Astrocyte of the spinal cord (primary cell): ENCODE measurements at places on chromosomes 5 and 9.
A peak's percentile ranks its signal among the peaks of the same experiment; 100 is the strongest.

DNA sequence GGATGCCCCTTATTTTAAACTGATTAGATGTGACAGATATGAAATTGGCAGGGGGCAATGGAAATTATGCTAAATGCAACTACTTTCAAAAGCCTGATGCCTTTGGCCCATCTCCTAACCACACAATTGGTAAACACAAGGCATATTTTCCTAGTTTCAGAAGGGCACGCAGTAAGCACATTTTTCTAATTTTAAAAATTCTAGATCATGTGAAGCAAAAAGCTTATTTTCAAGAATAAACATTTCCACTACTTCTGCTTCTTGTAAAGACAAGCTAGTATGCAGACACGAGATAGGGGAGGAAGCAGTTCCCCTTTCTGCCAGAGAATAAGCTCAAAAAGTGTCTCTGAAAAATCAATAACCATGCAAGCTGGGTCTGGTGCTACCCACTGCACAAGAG, 67.7 kb downstream of the ABCA1 start:
- DNase-seq = no peak

DNA sequence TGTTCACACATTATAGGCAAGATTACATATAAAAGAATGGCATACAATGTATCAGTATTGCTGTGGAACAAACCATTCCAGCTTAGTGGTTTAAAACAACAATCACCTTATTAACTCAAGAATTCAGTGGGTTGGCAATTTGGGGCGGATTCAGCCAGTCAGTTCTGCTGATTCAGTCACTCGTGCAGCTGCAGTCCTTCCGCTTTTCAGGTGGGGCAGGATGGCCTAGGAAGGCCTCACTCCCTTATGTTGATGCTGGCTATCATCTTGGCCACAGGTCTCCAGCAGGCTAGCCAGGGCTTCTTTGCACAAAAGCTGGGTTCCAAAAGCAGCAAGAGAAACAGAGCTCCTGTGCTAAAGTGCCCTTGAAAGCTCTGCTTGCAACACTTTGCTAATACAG, 150.6 kb downstream of the MCTP1 start:
- DNase-seq = no peak

- peak; percentile 79 for DNase-seq
These were observed 453.9 kb downstream of the ENC1 start for GRCh38 chr5:74186356-74187315.

DNA sequence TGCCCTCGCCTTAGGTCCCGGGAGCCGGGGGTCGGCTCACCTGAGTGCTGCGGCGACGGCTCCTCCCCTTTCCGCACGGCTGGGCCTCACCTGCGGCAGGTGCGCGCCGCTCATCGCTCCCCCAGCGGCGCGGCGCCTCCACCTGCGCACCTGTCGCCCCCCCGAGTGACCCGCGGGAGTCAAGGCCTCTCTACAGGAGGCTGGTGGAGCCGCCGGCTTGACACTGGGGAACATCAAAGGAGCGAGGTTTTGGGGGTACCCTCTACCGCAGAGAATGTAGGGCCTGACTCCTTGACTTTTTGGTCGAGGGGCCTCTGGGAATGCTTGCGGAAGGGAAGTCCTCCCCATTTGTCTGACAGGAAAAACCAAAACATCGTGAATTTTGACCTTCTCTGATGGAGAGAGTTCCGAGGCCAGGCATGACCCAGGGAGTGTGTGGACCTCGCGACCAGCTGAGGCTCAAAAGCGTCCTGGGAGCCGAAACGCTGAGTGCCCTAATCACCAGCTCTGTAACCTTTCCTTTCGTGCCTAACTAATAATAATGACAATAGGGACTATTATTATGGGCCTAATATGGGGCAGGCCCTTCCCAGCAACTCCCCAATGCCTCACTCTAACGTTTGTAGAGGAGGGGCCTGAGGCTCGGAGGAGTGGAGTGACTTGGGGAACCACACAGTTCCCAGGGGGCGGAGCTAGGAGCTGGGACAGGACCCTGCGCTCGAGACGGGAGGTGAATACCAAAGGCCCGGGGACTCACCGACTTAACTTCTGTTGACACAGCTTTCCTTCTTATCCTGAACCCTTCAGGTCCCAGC, 714 bp upstream of the IER5L start:
- DNase-seq = no peak

DNA sequence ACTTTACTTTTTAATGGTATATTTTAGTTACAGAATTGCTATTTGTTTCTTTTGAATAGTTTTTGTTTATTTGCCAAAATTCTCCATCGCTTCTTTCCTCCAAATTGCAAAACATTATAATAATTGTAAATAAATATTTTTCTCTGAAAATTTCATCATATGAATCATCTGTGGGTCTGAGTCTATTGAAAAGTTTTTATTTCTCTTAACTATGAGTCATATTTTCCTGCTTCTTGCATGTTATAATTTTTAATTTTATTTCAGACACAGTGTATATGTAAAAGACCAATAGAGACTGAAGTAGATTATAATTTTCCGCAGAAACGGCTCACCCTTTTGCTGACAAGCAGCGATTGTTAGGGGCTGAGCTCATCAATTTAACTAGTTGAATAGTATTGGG, 279.1 kb upstream of the IL12B start:
- DNase-seq = no peak

GRCh38 chr5:157294407-157295091, 28.6 kb downstream of the CYFIP2 start:
- no peak for DNase-seq
